ENCODE measurements at places on chromosomes 5 and 9.

GRCh38 chr9:114733816-114734215, 51.8 kb upstream of the TEX48 start:
- no peak for DNase-seq

GRCh38 chr9:115411516-115411915, 293.6 kb upstream of the TNC start:
- DNase-seq = no peak

GRCh38 chr9:91073049-91073810, 271.6 kb downstream of the SYK start:
- no peak for DNase-seq

DNA sequence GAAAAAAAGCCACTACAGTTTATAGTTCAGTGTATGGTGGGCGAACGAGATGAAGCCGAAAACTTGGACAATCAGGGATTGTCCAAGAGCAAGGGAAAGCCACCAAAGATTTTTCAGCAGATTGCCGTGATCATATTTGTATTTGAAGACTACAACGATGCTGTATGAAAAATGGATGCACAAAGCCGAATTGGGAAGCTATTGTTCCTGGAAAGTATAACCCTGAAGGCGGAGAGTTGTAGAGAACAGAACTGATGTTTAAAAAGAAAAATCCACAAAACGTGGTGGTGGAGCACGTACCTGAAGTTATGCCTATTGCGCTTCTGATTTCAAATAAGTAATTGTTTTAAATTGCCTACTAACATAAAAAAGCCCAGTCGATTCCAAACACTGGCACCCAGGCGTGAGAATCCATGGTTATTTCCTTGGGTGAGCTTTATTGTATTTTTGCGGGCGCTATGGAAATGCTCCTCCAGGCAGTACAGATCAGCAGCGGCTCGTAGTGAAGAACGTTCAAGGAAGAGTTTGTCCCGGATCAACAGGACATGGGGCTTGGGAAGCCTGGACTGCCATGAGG, 772 bp upstream of the TARS1 start:
- DNase-seq = no peak

GRCh38 chr5:151139646-151140045, 17.9 kb downstream of the ANXA6 start:
- no peak for DNase-seq

DNA sequence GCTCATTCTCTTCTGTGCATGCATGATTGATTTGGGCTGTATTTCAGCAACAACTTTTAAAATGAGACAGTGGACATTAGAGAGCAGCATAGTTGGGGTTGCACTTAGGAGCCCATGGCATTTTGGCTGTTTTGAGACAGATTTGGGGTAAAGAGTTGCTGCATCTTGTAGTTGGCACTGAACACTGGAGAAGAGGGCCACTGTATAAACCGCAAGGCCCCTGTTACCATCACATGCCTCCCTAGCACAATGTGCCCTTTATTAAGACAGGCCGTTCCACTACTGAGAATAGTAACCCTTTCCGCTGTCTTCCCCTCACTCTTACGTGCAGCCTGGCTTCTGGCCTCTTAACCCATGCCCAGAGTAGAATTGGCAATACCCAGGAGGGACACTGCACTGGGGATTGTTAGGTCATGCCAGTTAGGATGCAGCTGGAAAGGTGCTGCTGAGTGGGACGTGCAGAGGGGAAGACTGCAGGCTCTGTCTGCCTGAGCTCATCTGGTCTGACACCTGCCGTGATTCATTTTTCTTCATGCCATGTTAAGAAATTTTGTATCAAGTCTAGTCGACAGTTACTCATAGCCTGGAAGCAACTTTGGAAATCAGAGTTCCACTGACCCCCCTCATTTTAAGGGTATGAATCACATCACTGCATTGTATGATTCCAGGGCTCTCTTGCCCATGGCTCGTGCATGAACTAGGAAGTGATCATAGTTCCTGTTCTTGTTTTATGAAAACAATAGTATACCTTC, 146.9 kb upstream of the DMRT1 start:
- DNase-seq = no peak

- no peak for DNase-seq
Observed at GRCh38 chr5:154081246-154081645, 42.5 kb downstream of the MFAP3 start.

DNA sequence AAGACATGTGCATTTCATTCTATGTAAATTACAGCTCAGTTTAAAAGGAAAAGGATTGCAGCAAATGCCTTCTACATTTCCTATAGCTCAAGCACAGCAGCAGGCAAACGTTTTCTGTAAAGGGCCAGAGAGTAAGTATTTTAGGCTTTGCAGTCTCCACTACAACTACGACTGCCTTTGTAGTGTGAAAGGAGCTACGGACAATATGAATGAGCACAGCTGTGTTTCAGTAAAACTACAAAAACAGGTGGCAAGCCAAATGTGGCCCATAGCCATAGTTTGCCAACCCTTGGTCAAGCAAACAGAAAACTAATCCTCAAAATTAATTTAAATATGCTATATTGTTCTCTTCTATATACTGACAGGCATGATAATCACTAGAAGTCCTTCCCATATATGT, 7.2 kb downstream of the PTBP3 start:
- no peak for DNase-seq

DNA sequence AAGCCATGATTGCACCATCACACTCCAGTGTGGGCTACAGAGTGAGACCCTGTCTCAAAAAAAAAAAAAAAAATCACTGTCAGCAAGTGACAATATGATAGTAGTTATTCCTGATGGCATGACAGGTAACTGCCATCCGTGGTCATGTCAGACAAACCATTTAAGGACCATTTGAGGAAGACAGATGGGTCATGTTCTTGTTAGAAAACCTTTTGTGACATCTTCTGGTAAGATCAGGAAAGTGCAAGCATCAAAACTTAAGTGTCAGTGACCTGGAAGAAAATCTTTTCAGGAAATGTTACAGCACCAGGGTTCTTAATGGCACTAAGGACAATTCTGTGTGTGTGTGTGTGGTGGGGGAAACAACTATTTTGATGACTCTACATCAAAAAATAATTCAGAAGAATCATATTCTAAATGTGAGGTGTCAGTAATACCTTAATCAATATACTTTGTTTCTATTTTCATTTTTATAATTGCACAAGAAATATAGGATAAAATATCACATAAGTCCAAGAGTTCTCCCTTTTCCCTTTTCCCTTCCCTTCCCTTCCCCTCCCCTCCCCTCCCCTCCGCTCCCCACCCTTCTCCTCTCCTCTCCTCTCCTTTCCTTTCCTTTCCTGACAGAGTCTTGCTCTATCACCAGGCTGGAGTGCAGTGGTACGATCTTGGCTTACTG, 17.8 kb downstream of the SLC38A9 start:
- DNase-seq = peak; percentile 74

GRCh38 chr9:22650946-22651345, 204.3 kb downstream of the DMRTA1 start:
- no peak for DNase-seq

- no peak for DNase-seq
Observed at GRCh38 chr9:26392639-26393038, 500.0 kb downstream of the CAAP1 start.

- no peak for DNase-seq
Observed at GRCh38 chr9:114900942-114901802, 29.2 kb downstream of the TNFSF8 start.

GRCh38 chr9:72592502-72593403, 71.3 kb downstream of the TMC1 start:
- peak; percentile 76 for DNase-seq

DNA sequence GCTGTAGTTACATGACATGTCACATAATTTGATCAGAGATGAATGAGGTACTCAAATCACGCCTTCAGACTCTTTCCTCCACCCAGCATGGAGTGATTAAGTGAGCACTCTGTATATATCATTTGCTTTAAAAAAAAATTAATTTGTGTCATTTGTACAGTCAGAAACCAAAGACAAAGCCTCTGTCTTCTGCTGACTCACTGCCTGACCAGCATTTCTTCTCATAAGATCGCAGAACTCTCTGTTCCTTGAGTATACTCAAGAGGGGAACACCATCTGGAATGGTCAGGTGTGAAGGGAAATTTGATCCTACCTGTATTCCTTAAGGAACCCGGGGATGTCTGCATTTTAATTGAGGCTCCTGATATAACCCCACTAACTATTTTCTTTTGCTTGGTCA, 254.4 kb downstream of the FAM114A2 start:
- peak; percentile 42 for DNase-seq

DNA sequence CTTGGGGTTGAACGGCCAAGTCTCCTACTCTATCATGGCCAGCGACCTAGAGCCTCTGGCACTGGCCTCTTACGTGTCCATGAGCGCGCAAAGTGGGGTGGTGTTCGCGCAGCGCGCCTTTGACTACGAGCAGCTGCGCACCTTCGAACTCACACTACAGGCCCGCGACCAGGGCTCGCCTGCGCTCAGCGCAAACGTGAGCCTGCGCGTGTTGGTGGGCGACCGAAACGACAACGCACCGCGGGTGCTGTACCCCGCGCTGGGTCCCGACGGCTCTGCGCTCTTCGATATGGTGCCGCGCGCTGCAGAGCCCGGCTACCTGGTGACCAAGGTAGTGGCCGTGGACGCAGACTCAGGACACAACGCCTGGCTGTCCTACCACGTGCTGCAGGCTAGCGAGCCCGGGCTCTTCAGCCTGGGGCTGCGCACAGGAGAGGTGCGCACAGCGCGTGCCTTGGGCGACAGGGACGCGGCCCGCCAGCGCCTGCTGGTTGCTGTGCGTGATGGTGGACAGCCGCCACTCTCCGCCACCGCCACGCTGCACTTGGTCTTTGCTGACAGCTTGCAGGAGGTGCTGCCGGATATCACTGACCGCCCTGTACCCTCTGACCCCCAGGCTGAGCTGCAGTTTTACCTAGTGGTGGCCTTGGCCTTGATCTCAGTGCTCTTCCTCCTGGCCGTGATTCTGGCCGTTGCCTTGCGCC, 2.0 kb downstream of the PCDHGB5 start:
- no peak for DNase-seq

- no peak for DNase-seq
Observed at GRCh38 chr5:118533156-118533555, 455.2 kb downstream of the DTWD2 start.

DNA sequence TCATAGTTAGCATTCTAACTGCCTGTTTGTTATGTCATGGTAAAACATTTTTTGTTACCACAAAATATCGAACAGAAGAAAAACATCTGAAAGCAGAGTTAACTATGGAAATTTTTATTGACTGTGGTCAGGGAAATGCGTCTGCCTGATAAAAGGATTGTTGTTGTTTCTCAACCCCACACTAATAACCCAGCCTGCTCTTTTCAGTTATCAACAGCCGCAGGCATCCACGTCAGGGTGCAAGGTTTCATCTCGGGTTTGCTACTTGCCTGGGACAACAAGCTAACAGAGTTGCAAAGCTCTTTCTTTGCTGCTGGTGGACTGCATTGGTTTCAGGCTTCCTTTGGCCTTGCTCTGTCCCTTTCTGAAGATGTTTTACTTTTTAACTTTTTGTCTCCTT, 969.2 kb downstream of the CDH18 start:
- no peak for DNase-seq

- peak; percentile 11 for DNase-seq
Observed at GRCh38 chr9:32589083-32589723, 16.2 kb upstream of the NDUFB6 start.

GRCh38 chr5:149358294-149358651, 427 bp downstream of the PCYOX1L start:
- DNase-seq = no peak

GRCh38 chr5:39376293-39376714, 12.0 kb upstream of the C9 start:
- peak; percentile 58 for DNase-seq

Measured in NCI-H2171 treated with DMSO at 0.1 percent for 48 hours (cell line).